Astrocyte (in vitro differentiated cells and primary cell): ENCODE measurements at places on chromosomes 11 and 22.

GRCh38 chr22:39661842-39662685 is 91.5 kb downstream of the CACNA1I start:
- no peak for DNase-seq

- no peak for DNase-seq
Measured at GRCh38 chr11:8093931-8094575, 13.0 kb downstream of the TUB start.

- no peak for DNase-seq
Measured at GRCh38 chr11:114353443-114353842, 46.9 kb downstream of the C11orf71 start.

GRCh38 chr11:625636-626268 is 997 bp upstream of the CDHR5 start:
- no peak for DNase-seq

- no peak for DNase-seq
Measured at GRCh38 chr22:28002181-28002700, 83.2 kb upstream of the PITPNB start.

- peak; percentile 17 for DNase-seq
Measured at GRCh38 chr11:113305440-113306336, 8.7 kb upstream of the TTC12 start.

- no peak for DNase-seq
Measured at GRCh38 chr11:123698546-123699127, 42.8 kb downstream of the ZNF202 start.

DNA sequence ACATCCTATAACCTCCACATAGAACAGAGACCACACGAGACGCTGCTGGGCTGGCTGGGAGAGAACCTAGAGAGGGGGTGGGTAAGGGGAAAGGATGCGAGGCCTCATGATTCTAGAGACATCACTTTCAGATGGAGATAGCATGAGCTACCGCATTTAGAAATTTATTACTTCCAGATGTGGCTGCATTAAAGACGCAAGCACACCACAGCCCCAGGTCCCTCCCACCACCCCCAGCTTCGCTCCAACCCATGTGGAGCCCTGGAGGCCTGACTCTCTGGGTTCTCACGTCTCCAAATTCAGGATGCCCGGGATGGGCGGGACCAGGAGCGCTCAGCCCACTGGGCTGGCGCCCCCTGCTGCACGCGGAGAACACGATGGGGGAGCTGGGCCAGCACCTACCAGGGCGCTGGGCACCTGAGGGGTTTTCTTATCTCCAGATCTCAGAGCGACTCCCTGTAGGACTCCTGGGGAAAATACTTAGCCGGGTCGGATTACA is 13.6 kb downstream of the MRPL21 start:
- peak; percentile 55 for DNase-seq

- DNase-seq: no peak
Measured at GRCh38 chr22:28185130-28185529, 266.1 kb upstream of the PITPNB start.

- no peak for DNase-seq
Measured at GRCh38 chr11:96318850-96319249, 24.1 kb downstream of the MAML2 start.

DNA sequence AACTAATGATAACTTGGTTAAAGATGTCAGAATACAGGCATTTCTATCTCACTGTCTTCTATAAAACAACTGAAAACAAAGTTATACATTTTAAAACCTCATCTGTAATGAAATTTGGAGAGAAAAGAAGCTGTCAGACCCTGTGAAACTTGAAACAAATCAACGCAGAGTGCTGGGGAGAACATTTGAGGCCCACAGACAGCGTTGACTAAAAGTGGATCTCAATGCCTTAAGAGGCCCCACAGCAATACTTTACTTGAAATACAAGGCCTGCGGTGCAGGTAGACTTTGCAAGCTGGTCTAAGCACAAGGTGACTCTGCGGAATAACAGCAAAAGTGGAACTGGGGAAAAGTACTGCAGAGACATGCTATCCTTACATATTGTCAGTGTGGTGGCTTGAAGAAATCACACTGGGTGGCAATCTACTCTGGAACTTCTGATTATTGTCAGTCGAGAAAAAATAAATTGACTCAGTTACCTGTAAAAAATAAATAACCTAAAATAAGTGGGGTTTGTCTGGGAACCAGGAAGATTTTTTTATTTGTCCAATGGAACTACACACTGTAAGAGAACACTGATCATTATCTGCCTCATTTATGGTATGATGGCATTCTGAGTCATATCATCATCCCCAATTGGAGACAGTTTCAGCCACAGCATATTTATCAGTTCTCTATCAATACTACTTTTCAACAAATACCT is 138.9 kb downstream of the LUZP2 start:
- DNase-seq: peak; percentile 33

DNA sequence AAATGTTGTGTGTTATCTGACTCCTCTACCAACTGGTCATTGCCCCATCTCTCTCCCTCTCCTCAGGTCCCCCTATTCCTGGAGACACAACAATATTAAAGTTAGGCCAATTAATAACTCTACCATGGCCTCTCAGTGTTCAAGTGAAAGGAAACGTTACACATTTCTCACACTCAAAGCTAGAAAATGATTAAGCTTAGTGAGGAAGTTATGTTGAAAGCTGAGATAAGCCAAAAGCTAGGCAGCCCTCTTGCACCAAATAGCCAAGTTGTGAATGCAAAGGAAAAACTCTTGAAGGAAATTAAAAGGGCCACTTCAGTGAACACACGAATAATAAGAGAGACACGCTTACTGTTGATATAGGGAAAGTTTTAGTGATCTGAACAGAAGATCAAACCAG is 6.9 kb downstream of the DLG2 start:
- no peak for DNase-seq

DNA sequence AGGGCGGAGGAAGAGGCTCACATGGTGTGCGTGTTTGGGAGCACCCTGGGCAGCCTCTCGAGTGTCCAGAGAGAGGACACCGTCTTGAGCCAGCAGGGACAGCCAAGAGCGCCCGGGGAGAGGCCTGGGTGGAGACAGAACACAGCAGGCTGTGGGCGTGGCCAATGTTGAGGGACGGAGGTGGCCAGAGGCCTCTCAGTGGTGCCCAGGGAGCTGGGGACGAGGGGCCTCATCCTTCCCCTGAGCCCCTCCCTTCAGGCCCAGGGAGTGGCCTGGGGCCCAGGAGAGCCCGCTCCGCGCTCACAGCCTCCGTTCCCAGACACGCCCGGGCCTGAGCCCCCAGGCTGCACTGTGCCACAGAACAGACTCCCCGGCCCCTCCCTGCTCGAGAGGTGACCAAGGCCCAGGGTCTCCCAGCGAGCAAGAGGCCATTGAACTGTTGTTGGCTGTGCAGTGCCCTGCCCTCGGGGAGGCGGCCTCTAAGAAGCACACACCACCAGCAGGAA is 48.4 kb downstream of the CDKN1C start:
- DNase-seq: no peak

- DNase-seq: no peak
Measured at GRCh38 chr11:65802841-65803240, 16.0 kb downstream of the OVOL1 start.

- DNase-seq: no peak
Measured at GRCh38 chr11:73229321-73229895, 11.3 kb downstream of the P2RY2 start.
